ENCODE measurements at places on chromosomes 16 and 17. TPM values are rescaled to one million over a fixed set of nuclear protein-coding genes. Genes with fewer than 3 reads are reported as not detected.

RAMP2 gene
- total RNA-seq = 0.43 TPM

PAFAH1B1 gene
- total RNA-seq = 96.8 TPM

- no peak for DNase-seq
Observed at GRCh38 chr16:3696425-3697218, 20.7 kb downstream of the TRAP1 start.

- no peak for DNase-seq
Observed at GRCh38 chr17:67801626-67802175, 23.6 kb upstream of the BPTF start.

- peak; percentile 44 for DNase-seq
Observed at GRCh38 chr17:27339198-27339835, 45.4 kb downstream of the WSB1 start.

- no peak for DNase-seq
Observed at GRCh38 chr17:75326226-75326848, 37.1 kb upstream of the SLC25A19 start.

DNA sequence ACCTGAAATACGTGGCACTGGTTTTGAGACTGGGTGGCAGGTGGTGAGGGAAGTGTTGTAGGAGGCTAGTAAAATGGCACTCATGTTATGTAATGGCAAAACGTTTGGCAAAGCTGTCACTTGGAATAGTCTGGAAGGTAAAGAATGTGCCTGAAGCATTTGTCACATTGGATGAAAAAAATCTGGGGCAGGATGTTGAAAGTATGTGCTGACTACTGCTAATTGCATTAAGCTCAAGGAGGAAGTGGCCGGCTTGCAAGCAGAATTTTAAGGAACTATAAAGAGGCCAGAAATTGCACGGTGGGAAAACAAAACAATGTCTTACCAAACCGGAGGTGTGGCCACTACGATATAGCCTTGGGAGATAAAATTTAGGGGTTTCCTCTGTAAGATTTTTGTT, 26.6 kb upstream of the NLRP1 start:
- no peak for DNase-seq

DNA sequence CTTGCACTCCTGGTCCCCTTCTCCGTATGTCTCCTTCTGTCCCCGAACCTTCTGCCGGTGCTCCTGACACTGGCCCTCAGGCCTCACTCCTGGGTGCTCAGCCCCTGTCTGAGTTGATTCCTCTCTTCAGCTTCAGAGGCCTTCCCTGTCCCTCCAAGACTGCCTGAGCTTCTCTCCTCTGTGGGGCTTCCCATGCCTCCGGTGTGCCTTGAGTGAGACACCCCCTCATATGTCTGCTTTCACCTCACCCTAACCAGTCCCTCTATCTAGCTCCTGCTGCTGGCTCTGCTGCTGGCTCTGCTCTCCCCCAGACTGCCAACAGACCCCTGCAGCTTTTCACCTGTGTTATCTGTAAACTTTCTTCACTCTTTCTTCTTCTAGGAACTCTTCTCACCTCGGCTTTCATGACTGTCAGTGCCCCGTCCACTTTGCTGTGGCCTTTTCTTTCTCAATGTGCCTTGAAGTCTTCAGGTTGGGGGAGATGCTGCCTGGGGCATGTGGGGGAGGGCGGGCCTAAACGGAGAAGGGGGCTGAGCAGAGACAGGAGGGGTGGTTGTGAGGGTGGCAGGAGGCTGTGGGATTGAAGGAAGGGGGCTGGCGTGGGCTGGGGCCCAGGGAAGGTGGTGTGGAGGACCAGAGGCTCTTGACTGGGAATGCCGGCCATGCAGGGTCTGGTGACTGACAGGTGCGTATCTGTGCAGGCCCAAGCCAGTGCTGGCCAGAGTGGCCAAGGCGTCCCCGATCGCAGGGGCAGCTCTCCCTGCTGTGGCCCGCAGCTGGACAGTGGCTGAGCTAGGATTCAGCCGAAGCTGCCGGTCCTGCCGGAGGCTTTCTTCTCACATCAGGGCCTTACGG, 81.3 kb downstream of the METRNL start:
- no peak for DNase-seq

DNA sequence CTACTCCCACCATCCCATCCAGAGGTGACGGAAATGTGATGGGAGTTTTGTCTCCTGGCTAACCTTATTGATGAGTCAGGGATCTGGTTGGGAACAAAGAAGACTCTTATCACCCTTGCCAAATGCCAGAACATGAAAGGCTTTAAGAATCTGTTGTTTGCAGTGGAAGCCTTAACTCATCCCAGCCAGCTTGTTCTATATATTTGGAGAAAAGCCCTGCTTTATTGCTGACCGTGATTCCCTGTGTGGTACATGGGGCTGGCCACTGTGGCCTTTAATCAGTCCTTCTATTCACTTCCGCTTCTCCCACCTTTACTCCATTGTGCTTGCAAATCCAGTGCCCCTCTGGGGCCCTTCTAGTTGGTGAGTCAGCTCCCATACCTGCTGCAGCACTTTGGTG, 156.6 kb downstream of the PHKB start:
- DNase-seq = no peak

DNA sequence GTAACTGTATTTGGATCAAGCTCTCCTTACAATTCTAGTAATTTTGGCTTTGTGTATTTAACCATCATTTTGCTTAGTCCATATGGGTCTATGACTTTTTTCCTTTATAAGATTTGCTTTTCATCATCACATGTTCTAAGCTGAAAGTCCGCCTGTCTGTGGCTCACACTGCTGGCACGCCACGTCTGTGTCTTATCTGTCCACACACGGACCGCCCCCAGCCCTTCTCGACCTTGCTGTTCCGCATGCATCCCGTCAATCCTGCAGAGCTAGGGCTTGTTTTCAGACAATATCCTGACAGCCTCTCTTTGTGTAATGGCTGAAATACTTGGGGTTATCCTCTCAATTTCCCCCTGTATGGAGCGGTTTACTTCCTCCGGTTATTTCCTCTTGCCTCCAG, 8.4 kb upstream of the ALDH3A1 start:
- no peak for DNase-seq

DNA sequence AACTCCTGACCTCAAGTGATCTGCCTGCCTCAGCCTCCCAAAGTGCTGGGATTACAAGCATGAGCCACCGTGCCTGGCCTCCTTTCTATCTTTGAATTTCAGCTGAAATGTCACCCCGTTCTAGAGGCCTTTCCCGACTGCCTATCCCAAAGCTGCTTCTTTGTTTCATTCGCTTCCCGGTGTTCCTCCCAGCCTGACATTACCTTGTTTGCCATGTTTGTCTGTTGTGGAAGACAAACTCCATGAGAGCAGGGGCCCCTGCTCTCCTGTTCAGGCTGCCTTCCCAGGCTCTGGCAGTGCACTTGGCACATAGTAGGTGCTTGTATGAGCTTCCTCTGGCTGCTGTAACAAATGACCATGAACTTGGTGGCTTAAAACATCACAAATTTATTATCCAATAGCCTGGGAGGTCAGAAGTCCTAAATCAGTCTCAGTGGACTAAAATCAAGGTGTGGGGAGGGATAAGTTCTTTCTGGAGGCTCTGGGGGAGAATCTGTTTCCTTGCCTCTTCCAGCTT, 2.6 kb upstream of the CCL22 start:
- DNase-seq = no peak
